ENCODE measurements at places on chromosomes 1 and 21.

GRCh38 chr1:30034627-30035521 is 688.5 kb downstream of the MATN1 start:
- DNase-seq: no peak

DNA sequence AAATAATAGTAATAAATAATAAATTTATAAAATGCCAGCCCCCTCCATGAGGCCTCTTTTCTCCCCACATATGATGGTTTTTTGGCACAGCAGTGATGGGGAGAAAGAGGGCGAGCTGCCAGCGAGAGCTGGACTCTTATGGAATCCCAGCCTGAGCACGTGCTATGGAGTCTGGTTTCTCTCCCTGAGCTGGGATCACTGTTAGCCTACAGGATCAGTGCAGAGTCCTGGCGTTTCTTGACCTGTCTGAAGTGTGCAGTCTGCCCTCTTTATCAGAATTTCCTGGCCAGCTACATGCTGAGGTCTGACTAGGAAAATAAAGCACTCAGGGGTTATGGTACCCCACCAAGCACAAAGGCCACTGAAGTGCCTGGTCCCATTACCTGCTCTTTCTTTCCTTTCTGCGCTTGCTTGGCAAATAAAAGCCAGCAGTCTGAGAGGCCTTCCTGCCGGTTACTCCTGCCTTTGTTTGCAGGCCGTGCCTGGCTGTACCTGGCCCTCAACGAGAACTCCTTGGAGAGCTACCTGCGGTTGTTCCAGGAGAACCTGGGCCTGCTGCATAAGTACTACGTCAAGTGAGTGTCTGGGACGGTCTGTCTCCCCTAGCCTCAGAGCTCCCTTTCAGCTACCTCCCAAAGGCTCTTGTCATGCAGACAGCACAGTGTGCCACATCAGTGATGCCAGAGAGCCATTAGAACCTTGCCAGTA is 18.5 kb upstream of the SLC25A34 start:
- DNase-seq: no peak

DNA sequence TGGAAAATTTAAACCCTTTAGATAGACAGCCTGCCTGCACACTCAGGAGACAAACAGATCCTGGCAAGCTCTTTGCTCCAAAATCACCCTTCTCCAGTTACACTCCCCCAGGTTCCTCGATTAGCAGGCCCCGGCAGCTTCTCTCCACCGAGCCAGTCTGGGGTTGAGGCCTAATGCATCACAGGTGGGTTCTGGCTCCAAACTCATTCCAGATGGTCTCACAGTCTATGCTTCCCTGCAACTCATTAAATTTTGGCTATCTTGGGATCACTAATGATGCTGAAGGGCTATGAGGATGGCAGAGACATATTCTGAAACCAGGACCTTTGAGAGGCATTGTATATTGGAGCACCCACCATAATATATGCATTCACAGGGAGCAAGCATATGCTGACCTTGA is 559.8 kb upstream of the USP24 start:
- no peak for DNase-seq

DNA sequence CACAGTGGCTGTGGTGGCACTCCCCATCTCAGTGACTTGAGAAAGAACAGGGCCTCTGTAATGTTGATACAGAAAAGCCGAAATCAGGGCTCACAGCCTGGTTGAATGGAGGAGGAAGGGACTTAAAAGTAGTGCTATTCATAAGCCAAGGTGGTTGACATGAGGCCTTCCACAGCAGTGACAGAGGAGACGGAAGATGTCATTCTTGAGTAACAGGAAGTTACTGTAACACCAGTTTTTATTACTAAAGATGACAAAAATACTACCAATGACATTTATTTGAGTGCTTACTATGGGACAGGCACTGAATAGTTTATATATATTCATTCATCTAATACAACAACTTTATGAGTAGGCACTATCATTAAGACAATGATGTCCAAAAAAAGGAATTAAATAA is 52.8 kb upstream of the GNG12 start:
- no peak for DNase-seq

DNA sequence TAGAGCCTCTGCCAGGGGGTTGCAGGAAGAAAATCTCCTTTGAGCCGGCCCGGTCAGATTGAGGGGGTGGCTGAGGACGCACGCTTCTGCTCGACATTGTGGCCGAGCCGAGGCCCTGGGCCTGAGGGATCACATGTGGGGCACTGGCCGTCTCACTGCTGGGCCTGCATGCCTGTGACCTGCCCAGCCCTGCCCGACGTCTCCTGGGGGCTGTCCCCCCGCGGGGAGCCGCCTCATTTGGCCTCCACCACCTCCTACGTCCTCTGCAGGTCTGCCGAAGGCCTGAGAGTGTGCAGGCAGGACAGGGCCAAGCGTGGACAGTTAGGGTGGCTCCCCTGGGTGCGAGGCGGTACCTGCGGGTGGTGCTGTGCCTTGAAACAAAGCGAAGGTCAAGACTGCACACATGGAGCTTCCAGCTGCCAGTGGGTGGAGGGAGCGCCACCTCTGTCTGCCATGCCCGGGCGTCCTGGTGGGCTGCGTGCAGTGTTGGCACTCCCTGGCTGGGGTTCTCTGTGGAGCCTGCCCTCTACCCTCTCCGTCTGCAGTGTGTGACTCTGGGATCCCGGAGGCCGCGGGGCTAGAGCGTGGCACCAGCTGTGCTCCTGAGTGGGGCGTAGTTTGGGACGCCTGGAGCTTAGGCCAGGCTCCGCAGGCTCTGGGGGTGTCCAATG is 51.7 kb downstream of the PCNT start:
- no peak for DNase-seq

DNA sequence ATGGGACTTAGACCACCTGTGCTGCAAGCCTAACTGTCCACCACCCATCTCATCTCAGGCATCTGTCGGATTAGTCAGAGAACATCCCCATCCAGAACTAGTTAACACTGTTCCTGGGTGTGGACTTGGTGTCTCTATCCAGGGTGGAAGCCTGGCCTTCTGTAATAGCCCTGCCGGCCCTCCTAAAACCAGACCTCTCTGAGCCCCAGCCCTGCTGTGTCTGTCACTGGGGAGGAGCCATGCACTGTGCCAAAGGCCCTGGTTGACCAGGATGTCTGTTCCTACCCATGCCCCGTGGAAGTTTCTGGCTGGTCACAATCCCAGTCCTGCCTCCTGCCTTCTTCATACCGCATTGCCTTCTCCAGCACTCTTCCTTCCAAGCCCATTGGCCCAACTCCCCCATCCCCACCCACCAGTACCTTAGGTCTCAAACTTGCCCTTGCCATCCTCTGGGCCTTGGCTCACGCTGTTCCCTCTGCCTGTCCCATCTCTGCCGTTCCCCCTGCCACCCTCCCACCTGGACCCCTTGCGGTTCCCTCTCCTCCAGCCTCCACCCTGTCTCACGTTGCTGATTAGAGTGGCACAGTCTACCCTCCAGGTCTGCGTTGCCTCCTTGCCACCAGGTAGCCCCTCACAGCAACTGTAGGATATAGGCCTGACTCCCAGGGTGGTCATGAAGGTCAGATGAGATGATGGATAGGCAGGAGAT is 105.6 kb downstream of the EPHB2 start:
- no peak for DNase-seq

DNA sequence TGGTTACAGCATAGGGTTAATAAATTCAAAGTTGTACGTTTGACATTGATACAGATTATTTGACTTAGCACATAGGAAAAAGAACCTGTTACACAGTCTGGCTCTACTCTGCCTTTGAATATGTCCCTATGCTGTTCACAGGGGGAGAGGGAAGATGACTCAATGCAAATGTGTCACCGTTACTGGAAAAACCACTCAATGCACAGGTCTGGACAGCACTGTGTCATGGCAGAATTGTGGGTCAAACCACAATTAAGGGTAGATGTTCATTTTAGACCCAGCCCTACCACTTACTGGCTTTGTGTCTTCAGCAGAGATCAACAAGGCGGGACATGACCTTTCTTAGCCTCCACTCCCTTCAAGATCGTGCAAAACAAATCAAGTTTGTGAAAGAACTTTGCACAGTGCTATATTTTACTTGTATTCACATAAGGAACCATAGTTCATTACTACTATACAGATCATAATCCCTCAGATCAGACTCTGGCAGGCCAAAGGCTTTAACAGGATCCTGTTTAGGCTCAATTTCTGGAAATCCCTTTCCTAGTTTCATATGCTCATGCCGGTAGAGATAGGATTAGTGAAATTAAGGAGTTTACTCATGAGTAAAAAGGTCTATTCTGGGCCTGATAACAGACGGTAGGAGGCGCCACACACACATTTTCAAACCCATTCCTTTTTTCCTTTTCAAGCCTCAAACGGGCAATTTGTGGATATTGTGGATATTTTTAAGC is 22.1 kb downstream of the EIF2D start:
- no peak for DNase-seq

- DNase-seq: no peak
Observed at GRCh38 chr1:174358344-174358743, 89.4 kb upstream of the GPR52 start.

DNA sequence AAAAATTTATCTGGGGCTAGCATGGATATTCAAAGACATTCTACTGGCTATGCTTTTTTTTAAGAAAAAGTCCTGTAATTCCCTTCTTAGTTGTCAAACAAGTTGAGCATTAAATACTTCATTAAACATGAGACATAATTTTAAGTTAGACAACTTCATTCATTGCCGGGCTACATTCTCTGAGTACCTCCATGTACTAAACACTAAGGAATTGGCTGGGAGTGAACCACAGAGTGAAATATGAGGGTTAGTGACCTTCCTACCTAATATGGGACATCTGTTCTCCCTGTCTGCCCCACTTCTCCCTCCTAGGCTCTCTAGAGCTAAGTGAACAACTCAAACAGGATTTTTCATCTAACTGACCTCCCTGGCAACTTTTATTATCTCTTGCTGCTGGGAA is 370.4 kb downstream of the VAV3 start:
- no peak for DNase-seq

DNA sequence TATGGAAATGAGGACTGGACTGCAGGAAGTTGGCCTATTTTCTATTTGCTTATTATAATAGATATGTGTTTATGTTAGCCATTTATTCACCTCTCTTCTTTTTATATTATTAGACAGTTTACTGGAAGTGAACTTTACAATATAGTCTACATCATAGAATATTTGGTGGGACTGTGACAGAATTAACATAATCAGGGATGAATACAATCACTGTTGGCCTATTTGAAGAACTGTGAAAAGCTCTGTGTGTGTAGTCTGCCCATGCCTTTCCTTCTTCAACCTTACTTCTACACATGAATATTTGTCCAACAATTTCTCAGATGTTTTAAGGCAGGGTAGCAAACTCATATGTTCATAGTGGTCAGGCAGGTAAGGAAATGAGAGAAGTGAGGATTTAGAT is 12.4 kb downstream of the MPZ start:
- no peak for DNase-seq

GRCh38 chr1:25550155-25550506 is 6.7 kb downstream of the LDLRAP1 start:
- no peak for DNase-seq

DNA sequence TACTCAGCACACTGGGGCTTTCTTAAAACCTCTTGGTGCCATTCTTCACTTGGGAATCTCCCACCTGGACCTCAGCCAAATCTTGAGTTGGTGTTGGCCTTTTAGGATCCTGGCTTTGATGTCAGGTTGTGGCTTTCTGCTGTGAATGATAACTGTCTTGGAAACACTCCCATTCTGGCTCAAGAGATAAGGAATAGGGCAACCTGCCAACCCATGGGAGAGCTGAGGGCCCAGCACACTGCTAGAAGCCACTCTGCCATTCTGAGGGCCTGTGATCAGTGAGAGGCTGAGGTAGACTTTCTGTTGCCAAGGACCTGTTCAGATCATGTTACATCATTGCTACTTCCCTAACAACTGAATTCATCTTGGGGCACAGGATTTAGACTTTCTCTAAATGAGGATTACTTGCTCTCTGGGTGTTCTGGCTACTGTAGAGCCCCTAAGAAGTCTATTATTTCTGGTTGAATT is 45.8 kb downstream of the TTC39A start:
- no peak for DNase-seq

- DNase-seq: no peak
Observed at GRCh38 chr1:53549287-53549686, 90.1 kb downstream of the DMRTB1 start.

DNA sequence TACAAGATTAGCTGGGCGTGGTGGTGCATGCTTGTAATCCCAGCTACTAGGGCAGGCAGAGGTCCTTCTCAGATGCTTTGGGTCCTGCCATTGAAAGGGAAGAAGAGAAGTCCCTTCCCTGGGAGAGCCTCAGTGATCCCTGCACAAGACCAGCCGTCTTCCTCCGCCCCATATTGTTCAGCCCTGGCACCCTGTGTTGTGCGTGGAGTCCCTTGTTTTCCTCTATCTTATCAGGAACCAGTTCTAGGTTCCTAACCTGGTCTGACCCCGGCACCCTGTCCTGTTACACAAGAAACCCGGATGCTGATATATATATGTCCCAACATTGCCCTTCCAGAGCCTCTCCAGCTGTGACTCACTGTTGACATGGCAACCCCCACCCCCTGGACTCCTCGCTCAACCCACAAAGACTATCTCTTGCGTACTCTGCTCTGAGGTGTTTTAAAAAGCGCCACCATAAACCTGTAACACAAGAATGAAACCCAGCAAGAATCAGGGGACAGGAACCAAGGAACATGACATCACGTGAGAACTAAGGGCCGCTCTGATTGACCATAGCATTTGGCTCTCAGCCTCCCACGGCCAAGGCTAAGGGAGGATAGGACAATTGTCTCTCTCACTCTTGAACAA is 4.8 kb downstream of the MX2 start:
- no peak for DNase-seq

Measured in iPS DF 19.7 (cell line).